CD4-positive, alpha-beta T cell (primary cell): ENCODE measurements at places on chromosomes 4 and X.

- DNase-seq, result no peak
These were observed 72.5 kb upstream of the KCNIP4 start for GRCh38 chr4:22021106-22021505.

- no peak for DNase-seq
These were observed 291.0 kb upstream of the HAND2 start for GRCh38 chr4:173821036-173821435.

GRCh38 chrX:139192386-139192961 is 338.1 kb upstream of the F9 start:
- DNase-seq, result no peak

- DNase-seq, result no peak
These were observed 205.9 kb downstream of the AASDH start for GRCh38 chr4:56181140-56181953.

DNA sequence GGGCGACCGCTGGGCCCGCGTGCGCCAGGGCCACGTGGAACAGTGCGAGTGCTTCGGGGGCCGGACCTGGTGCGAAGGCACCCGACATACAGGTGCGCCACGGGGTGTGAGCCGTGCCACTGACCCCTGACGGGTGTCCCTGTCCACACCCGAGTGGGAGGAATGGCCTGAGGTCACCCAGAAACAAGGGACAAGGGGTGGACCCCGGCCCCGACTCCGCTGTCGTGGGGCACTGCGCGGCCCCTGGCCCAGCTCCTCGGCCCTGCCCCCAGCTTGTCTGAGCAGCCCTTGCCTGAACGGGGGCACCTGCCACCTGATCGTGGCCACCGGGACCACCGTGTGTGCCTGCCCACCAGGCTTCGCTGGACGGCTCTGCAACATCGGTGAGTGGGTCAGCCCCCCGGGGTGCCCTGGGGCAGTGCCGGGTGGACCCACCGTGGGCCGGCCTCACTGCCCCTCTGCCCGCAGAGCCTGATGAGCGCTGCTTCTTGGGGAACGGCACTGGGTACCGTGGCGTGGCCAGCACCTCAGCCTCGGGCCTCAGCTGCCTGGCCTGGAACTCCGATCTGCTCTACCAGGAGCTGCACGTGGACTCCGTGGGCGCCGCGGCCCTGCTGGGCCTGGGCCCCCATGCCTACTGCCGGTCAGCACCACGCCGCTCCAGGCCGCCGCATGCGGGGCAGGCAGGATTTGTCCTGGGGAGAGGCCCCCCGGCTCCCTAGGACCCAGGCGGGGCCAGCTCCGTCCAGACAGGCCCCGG is 2.8 kb downstream of the HGFAC start:
- DNase-seq, result no peak

DNA sequence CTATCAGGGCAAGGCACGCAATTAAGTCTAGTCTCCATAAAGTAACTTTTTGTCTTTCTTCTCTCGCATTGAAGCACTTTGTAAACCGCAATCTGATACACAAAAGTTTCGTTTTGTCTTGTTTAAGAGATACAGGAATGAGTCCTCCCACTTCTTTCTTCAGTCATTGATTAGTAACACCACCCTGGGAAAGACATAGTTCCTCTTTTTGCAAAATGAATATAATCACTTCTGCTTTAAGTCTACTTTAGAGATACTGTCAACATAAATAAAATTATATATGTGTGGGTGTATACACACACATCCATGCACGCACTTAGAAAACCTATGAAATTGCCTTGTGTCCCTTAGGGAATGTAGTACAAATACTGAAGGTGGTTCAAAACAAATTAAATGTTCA is 11.7 kb downstream of the COQ2 start:
- no peak for DNase-seq

- no peak for DNase-seq
These were observed 41.5 kb upstream of the RELL1 start for GRCh38 chr4:37727635-37728034.

- DNase-seq, result no peak
These were observed 25.7 kb downstream of the TRPC5 start for GRCh38 chrX:112056886-112057285.

DNA sequence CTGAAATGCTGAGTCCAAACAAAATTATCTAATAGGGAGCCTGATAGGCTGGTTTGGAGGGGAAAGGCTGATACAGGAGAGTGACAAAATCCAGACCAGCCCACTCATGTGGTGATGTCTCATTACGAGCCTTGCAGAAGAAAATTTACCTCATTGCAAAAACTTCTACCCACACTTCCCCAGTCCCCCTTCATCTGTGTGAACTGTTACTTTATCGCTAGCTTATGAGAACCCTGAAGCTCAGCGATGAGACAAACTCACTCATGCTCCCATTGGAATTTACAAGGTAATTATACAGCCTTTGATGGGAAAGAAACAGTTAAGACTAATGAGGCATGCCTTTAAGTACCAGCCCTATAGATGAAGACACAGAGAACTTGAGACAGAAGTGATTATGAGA is 76.1 kb downstream of the ARHGAP6 start:
- DNase-seq, result no peak

DNA sequence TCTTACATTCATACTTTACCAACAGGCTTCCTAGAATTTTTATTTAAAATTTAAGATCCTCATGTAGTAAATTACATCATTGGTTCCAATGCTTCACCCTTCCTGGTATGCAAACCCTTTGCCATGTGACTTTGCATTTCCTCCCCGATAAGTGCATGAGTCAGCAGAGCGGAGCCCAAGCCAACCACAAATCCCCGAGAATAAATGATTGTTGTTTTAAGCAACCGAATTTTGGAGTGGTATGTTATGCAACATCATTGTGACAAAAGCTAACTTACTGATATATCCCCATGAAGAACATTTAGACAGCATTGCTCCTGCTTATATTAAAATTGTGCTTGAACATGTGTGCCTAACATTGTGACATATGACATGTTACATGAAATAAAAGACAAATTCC is 199.4 kb upstream of the DDX53 start:
- no peak for DNase-seq

- DNase-seq, result no peak
These were observed 1.7 kb upstream of the METTL14 start for GRCh38 chr4:118683513-118683912.

GRCh38 chrX:10054396-10054795 is 87.2 kb downstream of the CLDN34 start:
- no peak for DNase-seq

DNA sequence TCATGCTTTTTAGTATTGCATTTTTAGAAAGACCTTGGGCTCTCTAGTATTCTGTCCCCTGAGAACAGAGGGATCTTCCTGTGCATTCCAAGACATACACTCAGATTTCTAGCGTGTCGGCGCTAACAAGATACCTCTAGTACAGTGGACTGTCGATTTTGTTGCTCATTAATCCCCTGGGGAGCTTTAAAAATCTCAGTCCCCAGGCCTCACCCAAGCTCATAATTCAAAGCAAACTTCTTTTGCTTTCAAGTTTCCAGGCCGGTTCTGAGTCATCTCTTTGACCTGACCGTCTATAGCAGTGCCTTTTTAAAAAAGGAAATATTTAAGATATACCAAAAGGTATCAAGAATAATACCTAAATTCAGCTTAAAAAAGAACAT is 137.0 kb downstream of the AMMECR1 start:
- DNase-seq, result no peak

- no peak for DNase-seq
These were observed 258.0 kb downstream of the COL25A1 start for GRCh38 chr4:109044431-109044830.

DNA sequence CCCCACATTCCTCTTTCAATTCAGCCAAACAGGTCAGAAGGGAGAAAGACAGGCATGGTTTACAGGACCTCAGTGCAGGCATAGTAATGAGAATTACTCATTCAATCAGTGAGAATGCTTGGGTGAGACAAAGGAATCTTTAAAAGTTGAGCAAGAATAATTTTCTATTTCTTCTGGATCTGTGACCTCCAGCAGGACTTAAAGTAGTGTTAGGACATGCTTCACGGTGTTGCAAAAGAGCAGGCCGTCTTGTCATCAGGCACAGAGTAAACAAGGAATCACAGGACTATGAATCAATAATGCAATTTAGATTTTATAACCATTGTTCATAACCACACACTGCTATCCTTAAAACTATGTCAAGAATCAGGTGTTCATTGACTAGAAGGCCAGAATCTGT is 130.6 kb upstream of the GLRA2 start:
- no peak for DNase-seq

DNA sequence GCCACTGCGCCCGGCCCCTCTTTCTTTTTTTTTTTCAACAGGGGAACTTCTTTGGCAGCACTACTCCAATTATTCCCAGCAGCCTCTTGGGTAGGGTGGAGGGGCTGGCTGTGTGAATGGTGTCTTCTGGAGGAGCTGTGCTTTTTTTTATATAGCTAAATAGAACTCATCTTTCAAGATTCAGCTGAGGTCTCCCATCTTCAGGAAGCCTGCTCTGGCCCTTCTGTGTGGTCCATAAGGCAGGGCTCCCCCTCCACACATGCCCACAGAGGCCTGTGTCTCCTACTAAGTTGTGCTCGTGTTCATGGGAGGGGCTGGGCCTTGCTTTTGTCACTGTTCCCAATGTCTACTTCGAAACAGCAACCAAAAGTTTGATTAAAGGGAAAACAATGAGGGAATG is 116.8 kb downstream of the AFAP1 start:
- DNase-seq, result no peak

DNA sequence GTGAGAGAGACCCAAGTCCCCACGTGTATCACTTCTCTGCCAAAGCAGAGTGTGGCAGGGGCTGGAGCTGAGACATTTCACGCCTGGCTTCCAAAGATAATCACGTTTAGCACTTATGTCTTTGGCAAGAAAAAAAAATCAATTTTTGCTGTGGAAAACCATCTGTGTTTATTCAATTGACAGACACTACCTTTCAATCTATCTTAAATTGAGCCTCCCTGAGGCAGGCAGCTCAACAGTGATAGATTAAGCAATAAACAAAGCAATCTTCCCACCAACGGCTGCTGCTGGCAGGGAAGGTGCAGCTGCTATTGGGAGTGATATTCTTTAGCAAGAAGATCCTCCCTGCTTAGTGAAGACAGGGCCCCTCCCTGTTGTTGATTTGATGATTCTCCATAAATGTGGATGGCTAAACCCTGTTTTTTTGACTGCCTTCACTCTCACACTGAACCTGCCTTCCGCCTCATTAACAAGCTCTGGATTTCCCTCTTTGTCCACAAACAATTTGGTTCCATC is 11.6 kb upstream of the MAGEB17 start:
- DNase-seq, result no peak

GRCh38 chrX:109281483-109282275 is 200.2 kb downstream of the GUCY2F start:
- DNase-seq, result no peak

- no peak for DNase-seq
These were observed 10.1 kb downstream of the DHX15 start for GRCh38 chr4:24574236-24574635.
